ENCODE measurements at places on chromosomes 2 and 18. TPM values are rescaled to one million over a fixed set of nuclear protein-coding genes. Genes with fewer than 3 reads are reported as not detected.
A peak's percentile ranks its signal among the peaks of the same experiment; 100 is the strongest.

- no peak for DNase-seq
Measured at GRCh38 chr2:154375579-154375931, 322.9 kb upstream of the KCNJ3 start.

GRCh38 chr2:218357236-218358177 lies 850 bp downstream of the CATIP start:
- DNase-seq = no peak

SH3BP4 gene
- 60.1 TPM for total RNA-seq

GRCh38 chr2:27078267-27079194 lies at the start of gene EMILIN1:
Gene EMILIN1, plus strand, starts transcription at chr2:27078615. Its CDS starts 451 bp downstream, at chr2:27079066.
- DNase-seq = peak; percentile 96

SRD5A2 gene
- not detected for total RNA-seq

NDUFB3 gene
- 74.1 TPM for total RNA-seq

DNA sequence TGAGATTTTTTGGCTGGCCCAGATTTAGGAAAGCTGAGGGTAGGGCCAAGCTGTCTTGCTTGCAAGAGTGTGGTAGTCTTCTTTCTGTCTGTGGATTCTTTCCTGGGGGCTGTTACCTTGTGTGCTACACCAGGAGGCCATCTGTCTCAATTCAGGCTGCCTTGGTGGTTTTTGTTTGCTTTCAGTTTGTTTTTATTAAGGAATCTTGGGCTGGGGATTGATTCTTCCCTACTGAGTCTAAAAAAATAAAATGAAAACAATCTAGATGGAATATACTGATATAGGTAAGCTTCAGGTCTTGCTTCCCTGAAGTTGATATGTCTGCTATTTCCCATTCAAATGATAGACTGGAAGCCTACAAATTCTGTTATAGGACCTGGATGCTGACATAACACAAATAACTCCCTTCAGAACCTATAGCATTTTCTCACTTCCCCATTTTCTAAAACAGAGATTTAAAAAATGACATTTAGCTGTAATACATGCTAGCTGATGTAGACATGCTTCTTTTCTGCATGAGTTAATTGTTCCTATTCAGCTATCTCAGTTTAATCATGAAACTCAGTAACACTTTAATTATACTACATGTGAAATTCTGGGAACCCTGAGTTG lies 5.3 kb downstream of the LHCGR start:
- DNase-seq = no peak

Measured in osteocyte (in vitro differentiated cells).